Stomach (tissue), 19 donors: ENCODE measurements at places on chromosomes 12 and 14. TPM values are rescaled to one million over a fixed set of nuclear protein-coding genes. Genes with fewer than 3 reads are reported as not detected.
A peak's percentile ranks its signal among the peaks of the same experiment; 100 is the strongest.

DNA sequence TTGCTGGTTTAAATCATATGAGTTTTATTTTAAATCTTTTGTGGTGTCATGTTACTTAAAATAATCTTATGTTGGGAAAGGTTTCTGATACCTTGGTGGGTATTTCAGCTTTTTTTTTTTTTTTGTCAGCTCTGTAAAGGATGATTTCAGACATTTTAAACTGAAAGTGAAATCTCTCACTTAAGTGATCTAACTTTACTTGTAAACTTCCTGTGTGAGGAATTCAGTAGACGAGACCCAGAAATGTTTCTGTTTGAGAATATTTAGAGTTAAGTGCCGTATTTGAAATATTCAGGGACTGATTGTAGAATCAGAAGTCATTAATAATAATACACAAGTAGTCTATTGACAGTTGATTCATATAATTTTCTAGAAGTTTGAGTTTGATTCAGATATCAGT lies 37.8 kb downstream of the PROX2 start:
- DNase-seq: no peak

- DNase-seq: no peak
Observed at GRCh38 chr12:124776125-124776513, 87.5 kb downstream of the SCARB1 start.

DNA sequence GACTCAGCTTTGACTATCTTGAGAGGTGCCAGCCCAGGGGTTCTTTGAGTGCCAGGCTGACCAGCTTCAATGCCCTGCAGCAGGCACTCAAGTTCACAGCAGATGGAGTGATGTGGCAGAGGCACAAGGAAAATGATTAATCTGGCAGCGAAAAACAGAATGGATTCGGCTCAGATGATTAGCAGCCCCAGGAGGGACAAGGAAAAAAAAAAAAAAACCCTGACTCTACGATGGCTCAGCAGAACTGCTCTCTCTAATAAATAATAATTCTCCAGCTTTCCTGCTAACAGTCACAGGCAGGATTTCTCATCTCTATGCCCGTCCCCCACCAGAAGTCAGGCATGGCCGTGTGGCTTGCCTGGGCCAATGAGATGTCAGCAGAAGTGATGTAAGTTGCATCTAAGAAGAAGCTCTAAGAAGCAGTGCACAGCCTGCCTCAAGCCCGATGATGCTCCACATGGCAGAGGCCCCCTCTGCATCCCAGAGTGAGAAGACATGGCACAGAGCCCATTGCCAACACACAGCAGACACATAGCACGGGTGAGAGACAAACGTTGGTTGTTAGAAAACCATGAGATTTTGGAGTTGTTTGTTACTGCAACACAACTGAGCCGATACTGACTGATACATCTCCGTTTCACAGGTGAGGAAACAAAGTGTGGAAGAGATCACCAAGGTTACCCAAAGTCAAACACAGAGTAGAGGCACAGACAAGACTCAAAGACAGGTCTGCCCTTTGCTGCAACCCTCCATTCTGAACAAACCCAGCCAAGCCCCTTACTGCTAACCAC lies 111.0 kb downstream of the SCARB1 start:
- no peak for DNase-seq

GRCh38 chr14:52792097-52792415 lies 649 bp upstream of the GNPNAT1 start:
- DNase-seq: no peak

DNA sequence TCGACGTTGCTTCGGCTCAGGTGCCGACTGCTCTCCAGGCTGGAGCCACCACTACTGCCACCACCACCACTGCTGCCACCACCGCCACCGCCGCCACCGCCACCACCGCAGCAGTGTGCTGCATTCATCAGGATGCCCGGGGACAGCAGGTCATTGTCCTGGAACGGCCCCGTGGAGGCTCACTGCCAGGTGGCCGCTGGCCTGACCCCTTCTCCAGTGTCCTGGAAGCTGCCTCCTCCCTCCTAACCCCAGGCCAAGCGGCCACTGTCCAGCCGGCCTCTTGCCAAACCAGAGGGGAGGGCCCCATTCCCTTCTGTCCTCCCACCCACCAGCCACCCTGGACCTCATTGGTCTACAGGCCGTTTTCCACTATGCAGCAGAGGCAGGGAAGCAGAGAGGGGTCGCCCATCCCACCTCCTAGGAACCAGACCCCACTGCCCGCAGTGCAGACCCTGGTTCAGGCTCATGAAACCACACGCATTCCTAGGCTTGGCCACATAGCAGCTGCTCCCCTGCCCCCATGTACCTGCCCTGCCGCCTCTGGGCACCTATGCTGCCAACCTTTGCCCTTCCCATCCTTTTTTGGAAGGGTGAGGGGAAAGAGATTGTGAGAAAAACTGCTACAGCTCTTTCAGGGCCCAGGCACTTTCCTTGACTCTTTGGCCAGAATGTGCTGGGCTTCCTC lies 15.2 kb downstream of the ARL6IP4 start:
- no peak for DNase-seq

Gene TRHDE
- polyA plus RNA-seq: 5.0 TPM

DNA sequence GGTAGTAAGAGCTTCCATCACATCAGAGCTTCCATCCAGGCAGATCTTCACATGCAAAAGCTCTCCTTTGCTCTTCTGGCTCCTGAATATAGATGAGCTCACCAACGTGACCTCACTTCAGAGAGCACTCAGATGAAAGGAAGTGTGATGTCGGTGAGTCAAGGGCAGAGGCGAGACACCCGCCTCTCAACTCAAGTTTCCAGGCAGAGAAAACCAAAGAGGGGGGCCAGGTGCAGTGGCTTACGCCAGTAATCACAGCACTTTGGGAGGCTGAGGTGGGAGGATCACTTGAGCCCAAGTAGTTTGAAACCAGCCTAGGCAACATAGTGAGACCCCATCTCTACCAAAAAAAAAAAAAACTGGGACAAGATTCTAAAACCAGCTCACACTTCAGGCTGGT lies 126.9 kb downstream of the DUSP6 start:
- peak; percentile 65 for DNase-seq

GRCh38 chr14:61570549-61571290 lies 124.6 kb upstream of the HIF1A start:
- no peak for DNase-seq
